ENCODE measurements at places on chromosomes 1 and 21.

GRCh38 chr1:3483801-3484444 is 29.5 kb downstream of the ARHGEF16 start:
- DNase-seq, result no peak

DNA sequence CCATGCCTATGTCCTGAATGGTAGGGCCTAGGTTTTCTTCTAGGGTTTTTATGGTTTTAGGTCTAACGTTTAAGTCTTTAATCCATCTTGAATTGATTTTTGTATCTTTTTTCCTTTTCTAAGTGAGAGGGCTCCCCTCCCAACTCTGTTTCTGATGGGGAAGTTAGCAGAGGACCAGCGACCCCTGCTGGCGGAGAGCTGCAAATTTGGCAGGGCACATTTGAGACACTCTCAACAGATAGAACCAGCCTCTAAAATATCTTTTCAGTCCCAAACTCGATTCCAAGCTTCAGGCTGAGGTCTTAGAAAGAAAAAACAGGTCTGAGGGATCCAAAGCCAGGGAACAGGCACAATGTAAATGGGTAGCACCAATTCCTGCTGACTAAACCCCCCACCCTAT is 32.5 kb downstream of the LRRC3 start:
- peak; percentile 1 for DNase-seq

- no peak for DNase-seq
Observed at GRCh38 chr1:15476927-15477326, 1.0 kb downstream of the CELA2B start.

- DNase-seq, result no peak
Observed at GRCh38 chr1:107993920-107994319, 28.9 kb upstream of the VAV3 start.

GRCh38 chr1:7572654-7573152 is 198.4 kb upstream of the VAMP3 start:
- no peak for DNase-seq

DNA sequence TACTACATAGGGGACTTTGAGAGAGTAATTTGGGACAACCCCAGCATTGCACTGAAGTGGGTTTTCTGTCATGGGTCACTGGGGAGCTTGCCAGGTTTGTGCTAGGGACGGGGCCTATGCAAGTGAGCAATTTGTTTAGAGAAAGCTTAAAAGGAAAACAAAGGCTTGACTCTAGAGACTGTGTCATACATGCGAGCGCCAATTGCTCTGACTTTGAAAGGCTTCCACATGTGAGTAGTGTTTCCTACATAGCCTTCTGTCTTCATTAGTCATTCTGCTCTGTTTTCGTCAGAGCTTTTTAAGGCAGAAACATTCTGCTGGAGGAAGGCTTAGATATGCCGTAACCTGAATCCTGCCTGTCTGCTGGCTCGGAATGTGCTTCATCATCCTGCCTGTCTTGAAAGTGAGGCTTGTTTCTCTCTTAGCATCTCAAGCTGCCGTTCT is 28.4 kb downstream of the TRIM45 start:
- DNase-seq, result no peak

DNA sequence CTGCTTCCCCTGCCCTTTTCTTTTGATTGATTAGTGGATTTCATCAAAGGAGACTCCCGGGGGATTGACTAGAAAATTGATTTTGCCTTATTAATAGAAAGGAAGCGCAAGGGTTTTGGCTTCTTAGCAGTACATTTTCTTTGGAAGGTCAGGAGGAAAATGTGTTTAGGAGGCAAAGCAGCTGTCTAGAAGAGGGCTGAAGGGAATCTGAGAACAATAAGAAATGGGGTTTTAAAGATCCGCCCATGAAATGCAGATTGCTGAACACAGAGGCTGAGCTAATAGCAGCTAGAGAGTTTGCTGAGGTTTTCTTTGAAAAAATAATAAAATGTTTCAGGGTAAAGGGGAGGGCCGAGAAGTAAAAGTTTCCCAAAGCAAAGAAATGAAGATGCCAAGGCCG is 4.9 kb downstream of the SERTAD4 start:
- no peak for DNase-seq

GRCh38 chr1:41898191-41898713 is 20.5 kb downstream of the HIVEP3 start:
- no peak for DNase-seq

GRCh38 chr1:160354388-160354985 is 11.3 kb downstream of the NCSTN start:
- peak; percentile 67 for DNase-seq

GRCh38 chr1:205824180-205824579 is 11.2 kb upstream of the SLC41A1 start:
- DNase-seq, result peak; percentile 9

GRCh38 chr1:9439074-9439761 is 100.0 kb upstream of the SLC25A33 start:
- no peak for DNase-seq

DNA sequence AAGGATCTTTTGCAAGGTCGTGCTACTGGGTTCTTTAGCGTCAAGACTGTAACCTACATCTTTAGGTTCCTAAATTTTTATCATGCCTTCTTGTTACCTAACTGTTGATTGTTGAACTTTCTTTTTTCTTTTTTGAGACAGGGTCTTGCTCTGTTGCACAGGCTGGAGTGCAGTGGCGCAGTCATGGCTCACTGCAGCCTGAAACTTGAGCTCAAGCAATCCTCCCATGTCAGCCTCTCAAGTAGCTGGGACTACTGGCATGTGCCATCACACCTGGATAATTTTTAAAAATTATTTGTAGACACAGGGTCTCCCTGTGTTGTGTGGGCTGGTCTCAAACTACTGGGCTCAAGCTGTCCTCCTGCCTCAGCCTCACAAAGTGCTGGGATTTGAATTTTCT is 52.9 kb downstream of the NFIA start:
- no peak for DNase-seq

- no peak for DNase-seq
Observed at GRCh38 chr1:66848193-66848592, 47.1 kb upstream of the INSL5 start.

- DNase-seq, result no peak
Observed at GRCh38 chr1:54882519-54882918, 4.5 kb downstream of the DHCR24 start.

DNA sequence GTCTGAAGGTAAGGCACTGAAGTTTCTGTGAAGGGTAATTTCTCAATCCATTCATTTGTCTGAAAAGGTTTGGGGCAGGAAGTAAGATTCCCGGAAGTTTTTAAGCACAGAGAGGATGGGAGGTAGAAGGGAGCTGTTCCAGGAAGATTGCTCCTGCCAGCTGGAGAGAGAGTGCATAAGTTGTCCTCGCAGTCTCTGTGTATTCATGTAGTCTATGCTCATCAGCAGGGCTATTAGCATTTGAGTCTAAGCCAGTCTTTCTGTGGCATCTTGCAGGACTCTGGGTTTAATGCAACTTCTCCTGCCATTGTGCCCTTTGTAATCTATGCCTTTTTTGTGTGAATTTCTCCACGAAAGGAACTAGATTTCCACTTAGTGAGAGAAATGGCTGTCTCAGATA is 140.8 kb upstream of the FGGY start:
- no peak for DNase-seq

GRCh38 chr1:173639102-173639501 is 4.0 kb downstream of the TEX50 start:
- DNase-seq, result no peak

DNA sequence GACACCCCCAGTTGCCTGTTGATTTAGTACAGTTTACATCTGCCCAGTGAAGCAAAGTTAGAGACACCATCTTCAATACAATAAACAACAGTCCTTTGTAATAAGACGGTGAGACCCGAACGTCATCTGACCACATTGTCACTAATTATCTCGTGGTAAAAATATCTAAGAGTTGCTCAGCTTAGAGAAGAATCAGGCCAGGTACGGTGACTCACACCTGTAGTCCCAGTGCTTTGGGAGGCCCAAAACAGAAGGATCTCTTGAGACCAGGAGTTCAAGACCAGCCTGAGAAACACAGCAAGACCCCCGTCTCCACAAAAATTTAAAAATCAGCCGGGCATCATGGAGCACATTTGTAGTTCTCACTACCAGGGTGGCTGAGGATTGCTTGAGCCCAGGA is 53.5 kb downstream of the CD34 start:
- DNase-seq, result no peak
